ENCODE measurements at places on chromosomes 3 and 15.

- DNase-seq: no peak
Observed at GRCh38 chr3:190269101-190269500, 53.1 kb downstream of the CLDN1 start.

- no peak for DNase-seq
Observed at GRCh38 chr15:61824291-61824690, 236.0 kb downstream of the VPS13C start.

- no peak for DNase-seq
Observed at GRCh38 chr3:112530573-112530972, 31.2 kb downstream of the ATG3 start.

GRCh38 chr15:73344056-73344455, 24.7 kb downstream of the HCN4 start:
- no peak for DNase-seq

GRCh38 chr15:66825731-66826130, 123.7 kb downstream of the SMAD6 start:
- DNase-seq: no peak

GRCh38 chr3:138946663-138947494, at the start of the genes FOXL2 and FOXL2NB:
Gene FOXL2 (minus strand): TSS chr3:138947137. CDS start chr3:138946722, 415 bp downstream.
Gene FOXL2NB (plus strand): TSS chr3:138947217. CDS start chr3:138947365, 148 bp downstream.
- no peak for DNase-seq

DNA sequence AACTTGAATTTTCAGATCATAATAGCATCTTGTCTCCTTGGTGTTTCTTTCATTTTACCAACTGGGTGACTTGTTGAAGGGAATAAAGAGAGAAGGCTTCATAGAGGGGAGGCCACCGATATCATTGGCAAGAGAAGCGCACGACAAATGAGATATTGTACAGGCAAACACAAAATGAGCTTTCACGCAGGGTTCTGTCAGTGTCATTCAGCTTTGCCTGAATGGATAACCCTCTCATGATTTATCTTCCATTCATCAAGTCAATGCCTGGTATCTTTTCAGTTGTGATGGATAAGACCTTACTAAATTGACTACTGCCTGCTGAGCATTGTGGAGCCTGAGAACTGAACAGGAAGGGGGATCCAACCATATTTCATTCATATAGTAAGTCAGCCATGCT, 188.6 kb upstream of the EPHA3 start:
- no peak for DNase-seq

DNA sequence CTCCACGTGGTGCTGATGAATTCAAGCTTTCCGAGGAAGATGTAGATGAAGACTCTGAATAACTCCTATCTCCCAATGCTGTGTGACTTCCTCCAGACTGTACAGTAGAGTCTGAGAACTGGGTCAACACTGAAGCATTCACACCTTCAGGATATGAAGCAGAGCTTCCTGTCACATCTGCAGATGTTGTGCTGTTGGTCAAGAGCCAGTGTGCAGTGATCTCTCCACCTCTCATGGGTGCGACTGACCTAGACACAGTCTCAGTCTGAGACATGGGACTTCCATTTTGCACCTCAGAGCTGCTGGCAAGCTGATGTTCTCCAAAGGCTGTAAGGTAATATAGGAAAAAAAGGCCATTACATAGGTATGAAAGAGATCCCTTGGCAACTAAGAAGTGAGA, 36.5 kb downstream of the HEG1 start:
- no peak for DNase-seq

DNA sequence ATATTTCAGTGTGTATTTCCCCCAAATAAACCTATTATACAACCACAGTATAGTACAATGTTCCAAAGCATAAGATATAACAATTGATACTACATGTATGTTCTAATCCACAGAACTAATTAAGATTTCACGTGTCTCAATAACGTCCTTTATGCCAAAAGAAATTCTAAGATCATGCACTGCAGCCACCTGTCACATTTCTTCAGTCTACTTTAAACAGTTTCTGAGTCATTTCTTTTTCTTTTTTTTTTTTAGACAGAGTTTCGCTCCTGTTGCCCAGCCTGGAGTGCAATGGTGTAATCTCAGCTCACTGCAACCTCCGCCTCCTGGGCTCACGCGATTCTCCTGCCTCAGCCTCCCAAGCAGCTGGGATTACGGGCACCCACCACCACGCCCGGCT, 190.2 kb downstream of the STAG1 start:
- no peak for DNase-seq

- DNase-seq: peak; percentile 4
Observed at GRCh38 chr3:36380221-36381031, at the start of gene STAC. Gene STAC (plus strand): TSS chr3:36380504. CDS start chr3:36380644, 140 bp downstream.

GRCh38 chr3:123518892-123519485, 65.9 kb downstream of the HACD2 start:
- DNase-seq: no peak

DNA sequence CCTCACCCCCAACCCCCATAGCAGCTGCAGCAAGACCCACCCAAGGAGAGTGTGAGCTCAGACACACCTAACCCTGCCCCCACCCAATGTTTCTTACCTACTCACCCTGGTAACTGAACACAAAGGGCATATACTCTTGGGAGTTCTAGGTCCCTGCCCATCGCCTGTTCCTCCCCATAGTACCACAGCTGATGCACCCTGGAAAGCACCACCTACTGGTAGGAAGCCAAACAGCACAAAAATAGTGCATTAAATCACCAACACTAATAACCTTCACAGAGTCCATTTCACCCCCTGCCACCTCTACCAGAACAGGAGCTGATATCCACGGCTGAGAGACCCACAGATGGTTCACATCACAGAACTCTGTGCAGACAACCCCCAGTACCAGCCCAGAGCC, 245.2 kb downstream of the EFHB start:
- peak; percentile 15 for DNase-seq

DNA sequence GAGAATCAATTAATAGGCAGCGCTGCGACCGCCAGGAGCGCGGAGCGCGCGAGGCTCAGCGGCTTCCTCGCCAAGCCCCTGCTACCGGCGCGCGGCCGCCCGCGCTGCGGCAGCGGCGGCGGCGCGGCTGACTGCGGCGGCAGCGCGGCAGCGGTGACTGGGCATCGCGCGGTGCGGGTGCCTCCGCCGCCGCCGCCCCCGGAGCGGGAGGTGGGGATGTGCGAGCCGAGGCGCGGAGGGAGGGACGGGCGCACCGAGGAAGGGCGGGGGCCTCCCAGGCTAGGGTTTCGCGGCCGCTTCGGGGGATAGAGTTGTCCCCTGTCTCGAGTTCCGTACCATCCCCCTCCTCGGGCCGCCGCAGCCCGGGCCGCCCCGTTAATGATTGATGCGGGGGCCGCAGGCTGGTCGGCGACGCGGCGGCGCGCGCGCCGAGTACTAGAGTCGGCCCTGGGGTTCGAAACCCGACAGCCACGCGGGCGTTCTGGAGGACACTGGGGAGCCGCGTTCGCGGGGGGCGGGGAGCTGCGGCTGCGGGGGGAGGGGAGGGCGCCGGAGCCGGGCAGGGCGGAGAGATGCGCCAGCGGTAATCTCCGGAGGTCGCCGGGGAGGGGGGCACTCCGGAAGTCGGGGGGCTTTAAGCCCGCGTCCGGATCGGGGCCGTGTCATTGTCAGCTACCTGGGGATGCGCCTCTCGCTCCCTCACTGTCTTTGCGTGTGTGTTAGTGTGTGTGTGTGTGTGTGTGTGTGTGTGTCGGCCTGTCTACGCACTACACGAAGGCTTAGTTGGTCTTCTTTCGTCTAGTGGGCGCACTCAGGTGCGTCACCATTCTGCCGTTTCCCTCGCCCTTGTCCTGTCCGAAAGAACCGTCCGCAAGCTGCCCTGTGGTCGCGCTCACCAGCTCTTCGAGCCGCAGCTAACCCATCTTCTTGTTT, at the start of gene PAQR9:
TSS of gene PAQR9 (minus strand) at position 159 of the 933 bp plus-strand sequence. CDS start 338 bp downstream, outside the sequence.
- peak; percentile 45 for DNase-seq

DNA sequence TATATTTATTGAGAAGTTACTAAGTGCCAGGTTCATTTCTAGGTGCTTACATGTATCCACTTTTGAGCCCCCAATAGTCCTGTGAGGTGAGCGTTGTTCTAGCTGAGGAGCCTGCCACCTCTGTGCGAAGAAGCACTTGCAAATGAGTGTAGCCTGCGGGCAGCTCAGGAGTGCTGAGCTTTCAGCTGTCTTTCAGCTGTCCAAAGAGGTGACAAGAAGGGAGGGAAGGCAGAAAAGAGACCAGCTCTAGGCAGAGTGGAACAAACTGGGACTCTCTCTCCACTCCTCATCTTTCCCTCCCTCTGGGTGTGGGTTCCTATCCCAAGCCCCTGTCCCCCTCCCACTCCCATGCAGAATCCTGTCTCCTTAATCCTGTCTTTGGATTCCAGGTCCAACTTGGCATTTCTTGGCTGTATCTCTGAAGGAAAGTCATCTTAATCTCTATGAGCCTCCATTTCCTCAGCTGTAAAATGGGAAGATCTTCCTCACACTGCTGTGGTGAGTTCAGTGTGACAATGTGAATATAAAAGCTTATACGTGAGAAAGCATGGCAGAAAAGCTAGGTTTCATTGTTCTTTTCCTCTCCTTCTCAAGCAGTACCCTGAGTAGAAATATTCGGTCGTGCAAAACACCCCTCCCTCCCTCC, 6.7 kb upstream of the SRP14 start:
- no peak for DNase-seq

DNA sequence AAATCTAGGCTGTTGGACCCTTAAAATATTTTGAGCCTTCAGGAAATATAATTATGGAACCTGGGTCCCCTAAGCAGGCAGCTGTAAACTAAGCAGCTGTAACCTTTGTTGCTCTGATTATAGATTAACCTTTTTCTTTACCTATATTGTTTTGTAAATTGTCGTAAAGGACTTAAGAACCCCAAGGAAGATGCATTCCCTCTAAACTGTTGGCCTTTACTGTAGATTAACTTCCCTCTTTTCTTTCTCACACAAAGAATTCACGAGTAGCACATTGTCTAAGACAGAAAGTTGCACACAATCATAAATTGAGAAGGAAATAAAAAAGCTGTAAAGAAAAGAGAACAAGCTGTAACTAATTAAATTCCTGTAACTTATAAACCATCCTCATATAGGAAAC, 877.3 kb downstream of the ROBO2 start:
- no peak for DNase-seq

GRCh38 chr3:194431554-194431953, 32.5 kb upstream of the GP5 start:
- DNase-seq: no peak

- peak; percentile 89 for DNase-seq
Observed at GRCh38 chr3:141796081-141796888, 33.1 kb downstream of the GRK7 start.

DNA sequence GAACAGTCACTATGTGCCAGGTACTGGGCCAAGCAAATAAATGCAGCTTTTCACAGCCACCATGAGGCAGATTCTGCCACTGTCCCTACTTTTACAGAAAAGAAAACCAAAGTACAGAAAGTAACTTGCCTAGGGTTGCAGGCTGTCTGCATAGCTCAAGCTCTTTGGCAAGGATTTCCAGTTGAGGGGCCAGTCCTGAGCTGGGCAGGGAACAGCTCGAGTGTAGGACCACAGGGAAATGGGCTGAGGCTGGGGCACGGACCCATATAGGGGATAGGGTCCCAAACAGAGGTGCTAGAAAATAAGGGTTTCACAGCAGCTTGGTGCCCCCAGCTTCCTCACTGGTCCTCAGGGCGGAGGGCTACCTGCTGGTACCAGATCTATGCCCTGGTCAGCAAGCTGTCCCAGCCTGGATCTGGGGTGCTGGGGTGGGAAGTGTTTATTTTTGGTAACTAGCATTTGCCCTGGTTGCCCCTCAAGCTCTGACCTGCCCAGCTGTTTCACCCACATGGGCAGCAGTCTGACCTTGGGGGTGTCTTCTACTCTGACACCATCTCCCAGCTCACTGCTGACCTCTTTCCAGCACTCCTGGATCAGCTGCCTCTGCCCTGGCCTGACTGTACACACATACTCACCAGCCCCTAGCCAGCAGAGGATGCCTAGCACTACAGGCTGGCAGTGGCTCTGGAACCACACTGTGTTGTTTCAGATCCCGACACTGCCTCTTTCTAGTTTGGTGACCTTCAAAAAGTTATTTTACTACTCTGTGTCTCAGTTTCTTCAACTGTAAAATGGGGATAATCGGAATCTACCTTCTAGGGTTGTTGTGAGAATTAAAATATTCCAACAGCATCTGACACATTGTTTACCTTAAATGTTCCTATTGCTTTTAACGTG, 16.2 kb downstream of the MRAS start:
- DNase-seq: no peak

DNA sequence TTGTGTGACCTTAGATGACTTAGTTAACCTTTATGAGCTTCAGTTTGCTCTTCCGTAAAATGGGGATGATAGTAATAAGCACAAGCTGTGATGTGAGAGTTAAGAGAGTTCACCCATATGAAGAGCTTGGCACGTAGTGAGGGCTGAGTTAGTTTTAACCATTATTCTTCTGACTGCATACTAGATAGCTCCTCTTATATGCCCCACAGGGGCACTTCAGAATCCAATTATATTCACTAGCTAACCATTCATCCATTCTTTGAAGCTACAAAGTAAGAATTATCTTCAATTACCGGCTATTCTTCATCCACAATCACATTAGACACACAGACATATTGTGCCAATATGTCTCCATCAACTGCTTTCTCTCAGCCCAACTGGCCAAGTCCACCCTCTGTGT, 159.0 kb upstream of the STT3B start:
- no peak for DNase-seq

DNA sequence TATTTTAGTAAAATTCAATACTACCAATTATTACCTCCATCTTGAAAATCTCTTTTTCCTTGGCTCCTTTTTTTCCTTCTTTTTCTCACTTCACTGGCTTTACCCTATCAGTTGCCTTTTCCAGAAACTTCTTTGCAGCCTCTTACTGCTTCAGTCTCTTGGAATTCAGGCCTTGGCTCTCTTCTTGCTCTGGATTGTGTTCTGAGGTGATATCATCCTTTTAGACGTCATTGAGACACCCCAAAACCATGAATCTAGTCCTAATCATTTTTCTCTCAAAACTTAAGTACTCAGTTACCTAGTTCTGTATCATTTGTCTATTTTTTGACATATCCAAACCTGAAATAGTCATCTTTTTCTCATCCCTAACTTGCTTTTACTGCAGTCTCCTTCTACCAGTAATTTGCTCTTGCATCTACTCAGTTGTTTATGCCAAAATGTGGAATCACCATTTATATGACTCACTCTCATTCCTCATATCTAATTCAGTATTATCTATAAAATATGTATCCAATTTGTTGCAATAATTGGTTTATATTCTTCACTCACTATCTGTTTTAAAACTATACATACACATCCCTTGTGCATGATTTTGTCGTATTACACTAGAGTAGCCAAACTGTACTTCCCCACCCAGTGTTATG, 703.2 kb upstream of the CCDC54 start:
- DNase-seq: no peak

All from KBM-7 (cell line).